Fibroblast of skin of abdomen (primary cell): ENCODE measurements at places on chromosomes 1 and 21.

DNA sequence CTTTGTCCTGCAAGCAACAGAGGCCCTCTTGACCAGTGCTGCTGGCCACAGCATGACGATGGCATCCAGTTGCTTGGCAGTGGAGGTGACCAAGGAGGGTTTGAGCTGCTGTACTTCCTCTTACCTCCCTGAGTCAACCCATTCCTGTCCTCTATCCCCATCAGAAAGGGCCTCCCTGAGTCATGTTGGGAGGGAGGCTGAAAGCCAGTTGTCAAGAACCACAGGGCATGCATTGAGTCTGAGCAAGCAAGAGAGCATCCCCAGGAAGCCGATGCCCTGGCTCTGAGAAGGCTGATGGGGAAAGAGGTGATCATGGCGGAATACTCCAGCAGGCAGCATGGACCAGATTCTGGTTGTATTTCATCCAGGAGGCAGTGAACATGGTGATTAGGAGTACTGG is 69.6 kb downstream of the LACTBL1 start:
- peak; percentile 38 for DNase-seq

GRCh38 chr1:177163844-177164379 is 600 bp downstream of the ASTN1 start:
- no peak for DNase-seq

DNA sequence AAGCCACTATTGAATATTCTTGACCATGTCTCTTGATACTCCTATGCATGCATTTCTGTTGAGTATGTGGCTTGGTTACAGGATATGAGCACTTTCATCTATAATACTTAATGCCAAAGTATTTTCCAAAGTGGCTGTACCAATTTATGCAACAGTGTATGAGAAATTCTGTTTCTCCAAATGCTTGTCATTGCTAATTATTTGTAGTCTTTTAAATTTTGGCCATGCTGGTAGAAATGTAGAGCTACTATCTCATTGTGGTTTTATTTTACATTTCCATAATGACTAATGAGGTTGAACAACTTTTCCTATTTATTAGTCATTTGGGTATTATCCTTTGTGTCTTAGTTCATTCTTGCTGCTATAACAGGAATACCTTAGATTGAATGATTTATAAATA is 71.4 kb upstream of the TSPAN2 start:
- DNase-seq: peak; percentile 45

DNA sequence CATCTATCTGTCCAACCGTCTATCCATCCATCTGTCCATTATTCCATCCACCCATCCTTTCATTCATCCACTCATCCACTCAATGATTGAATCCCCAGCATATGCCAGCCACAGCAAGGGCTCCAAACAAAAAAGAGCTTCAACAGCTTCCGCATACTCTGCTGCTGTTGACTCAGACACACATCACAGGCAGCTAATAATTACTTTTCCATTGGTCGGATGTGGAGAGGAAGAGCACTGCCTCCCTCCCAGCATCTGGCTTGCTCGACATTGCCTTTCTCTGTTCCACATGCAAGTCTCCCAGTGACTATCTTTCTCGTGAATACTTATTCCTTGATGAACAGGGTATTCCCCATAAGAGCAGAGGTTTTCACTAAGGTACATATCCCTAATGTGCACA is 176.5 kb downstream of the HIVEP3 start:
- DNase-seq: peak; percentile 92

DNA sequence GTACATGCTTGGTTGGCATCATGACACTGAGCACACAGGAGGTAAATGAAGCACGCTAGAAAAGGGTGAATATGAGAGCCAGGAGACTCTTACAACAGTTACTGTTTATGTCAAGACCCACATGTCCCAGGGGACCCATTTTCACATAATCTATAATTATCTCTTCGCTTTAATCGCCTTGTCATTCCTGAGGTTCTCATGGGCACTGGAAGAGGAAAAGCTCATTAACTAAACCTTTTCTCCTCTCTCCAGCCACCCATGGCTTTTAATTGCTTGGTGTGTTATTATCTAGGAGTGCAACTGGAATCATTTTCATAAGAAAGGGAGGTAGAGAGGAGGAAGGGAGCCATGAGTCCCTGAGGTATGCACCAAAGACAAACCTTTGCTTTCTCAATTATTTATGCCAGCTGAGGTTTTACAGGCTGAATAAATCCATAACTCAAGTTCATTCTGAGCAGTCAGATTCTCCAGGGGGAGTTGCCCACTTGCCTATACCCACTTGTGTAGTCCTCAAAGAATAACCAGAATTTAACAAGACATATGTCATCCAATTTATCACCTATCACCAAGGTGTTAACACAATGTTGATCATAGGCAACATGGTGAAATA is 77.4 kb downstream of the ACBD6 start:
- DNase-seq: no peak
